ENCODE measurements at places on chromosomes 3 and 15. TPM values are rescaled to one million over a fixed set of nuclear protein-coding genes. Genes with fewer than 3 reads are reported as not detected.

Gene FETUB
- total RNA-seq, result not detected

Gene SYNM
- total RNA-seq, result 0.21 TPM

Gene NR1I2
- total RNA-seq, result not detected

Gene CHL1
- total RNA-seq, result 2.1 TPM

Gene GPR176
- total RNA-seq, result 2.6 TPM

Gene CEP152
- 4.7 TPM for total RNA-seq
